HFF-Myc (cell line): ENCODE measurements at places on chromosomes 12 and 14.

- DNase-seq: no peak
These were observed 17.8 kb upstream of the MEG3 start for GRCh38 chr14:100807979-100808734.

- DNase-seq: no peak
These were observed at the start of gene PIWIL1 for GRCh38 chr12:130337488-130338303. TSS of gene PIWIL1 (plus strand) at chr12:130337887. CDS start at chr12:130342592, 4,705 bp downstream.

GRCh38 chr12:111616177-111616623 is 17.1 kb upstream of the ATXN2 start:
- no peak for DNase-seq

GRCh38 chr14:72701605-72702004 is 192.3 kb downstream of the DPF3 start:
- DNase-seq: no peak

DNA sequence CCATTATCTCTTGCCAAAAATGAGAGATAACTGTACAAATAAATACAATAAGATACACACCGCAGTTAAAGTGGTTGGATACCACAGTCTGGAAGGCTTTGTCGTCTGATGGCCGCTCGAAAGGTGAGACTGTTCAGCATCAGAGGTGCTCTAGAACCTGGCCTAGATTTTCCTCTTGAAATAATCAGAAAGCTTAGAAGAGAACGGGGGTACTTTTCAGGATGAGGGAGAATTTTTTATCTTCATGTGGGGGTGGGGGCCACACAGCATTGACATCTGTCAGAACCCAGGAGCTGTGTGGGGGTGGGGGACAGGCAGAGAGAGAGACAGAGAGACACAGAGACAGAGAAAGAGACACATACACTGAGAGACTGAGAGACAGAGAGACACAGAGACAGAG is 90.5 kb downstream of the GALNT9 start:
- no peak for DNase-seq

DNA sequence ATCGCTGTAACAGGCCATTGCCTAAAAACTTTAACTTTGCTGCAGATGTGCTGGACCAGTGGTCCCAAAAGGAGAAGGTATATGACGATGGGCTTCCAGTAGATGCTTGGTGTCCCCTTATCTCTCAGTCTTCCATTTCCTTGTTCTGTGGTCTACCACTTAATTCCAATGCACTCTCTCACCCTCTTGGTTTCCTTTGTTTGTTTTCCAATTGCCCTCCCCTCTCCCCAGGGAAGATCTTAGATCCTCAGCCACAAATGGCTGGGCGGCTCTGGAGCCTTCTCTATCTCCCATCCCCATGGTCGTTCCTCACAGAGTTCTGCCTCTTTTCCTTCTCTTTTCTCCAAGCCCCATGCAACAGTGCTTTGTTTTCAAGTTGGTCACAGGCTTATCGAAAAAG is 584 bp downstream of the ACSM4 start:
- DNase-seq: no peak

DNA sequence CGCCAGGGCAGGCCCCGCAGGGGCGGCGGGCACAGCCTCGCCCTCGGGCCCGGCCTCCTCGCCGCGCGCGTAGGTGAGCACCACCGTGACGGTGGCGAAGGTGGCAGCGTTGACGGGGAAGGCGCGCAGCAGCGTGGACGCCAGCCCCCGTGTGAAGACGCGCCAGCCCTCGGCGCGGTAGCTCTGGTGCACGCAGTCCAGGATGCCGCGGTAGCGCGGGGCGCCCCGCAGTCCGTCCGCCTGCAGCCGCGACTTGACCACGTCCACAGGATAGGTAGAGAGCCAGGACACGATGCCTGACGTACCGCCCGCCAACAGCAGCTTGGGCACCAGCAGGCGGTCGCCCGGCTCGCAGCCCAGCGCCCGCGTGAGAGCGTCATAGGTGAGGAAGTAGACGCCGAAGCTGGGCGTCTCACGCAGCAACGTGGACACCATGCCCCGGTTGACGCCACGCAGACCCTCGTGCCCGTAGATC is 13.9 kb downstream of the SLC25A29 start:
- no peak for DNase-seq

GRCh38 chr12:58629376-58629775 is 290.9 kb downstream of the LRIG3 start:
- DNase-seq: no peak

DNA sequence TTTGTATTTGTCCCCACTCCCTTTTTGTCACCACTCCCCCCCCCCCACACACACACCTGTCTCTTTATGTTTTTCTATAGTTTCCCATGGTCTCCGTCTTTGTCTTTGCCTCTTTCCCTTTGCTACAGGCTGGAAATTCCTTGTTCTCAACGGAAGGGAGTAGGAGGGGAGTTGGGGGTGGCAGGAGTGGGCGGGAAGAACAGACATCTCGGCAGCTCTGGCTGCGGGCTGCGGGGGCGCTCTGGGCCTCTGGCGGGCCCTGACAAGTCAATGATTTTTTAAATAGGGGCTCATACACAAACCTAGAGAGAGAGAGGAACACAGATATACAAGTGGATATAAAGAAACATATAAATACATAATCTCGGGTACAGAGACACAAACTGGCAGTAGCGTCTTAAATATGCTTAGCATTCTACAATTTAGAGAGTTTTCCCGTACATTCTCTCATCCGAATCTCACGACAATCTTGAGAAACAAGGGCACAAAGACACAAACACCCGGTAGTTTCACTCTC is 2.4 kb upstream of the NAB2 start:
- DNase-seq: no peak

DNA sequence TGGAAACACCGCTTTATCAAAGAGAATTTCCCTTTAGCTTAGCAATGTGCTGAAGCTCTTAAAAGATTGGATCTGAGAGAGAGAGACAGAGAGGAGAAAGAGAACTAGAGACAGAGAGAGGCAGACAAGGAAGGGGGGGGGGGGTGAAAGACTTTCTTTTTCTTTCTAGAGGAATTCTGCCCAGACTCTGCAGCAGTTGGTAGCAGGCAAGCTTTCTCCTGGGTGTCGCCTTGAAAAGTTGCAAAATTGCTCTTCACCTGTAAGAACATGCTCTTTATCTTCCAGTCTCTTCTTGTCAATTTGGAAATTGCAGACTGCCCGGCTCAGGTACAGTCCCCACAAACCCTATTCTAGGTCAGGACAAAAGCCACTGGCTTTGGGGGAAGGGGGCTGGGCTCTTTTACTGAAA is 2.9 kb upstream of the OTX2 start:
- no peak for DNase-seq

- no peak for DNase-seq
These were observed 472.9 kb downstream of the NELL2 start for GRCh38 chr12:44403185-44403584.

GRCh38 chr12:91973813-91974212 is 171.8 kb downstream of the BTG1 start:
- DNase-seq: no peak

GRCh38 chr14:68782091-68782981 is 10.5 kb downstream of the ZFP36L1 start:
- no peak for DNase-seq

DNA sequence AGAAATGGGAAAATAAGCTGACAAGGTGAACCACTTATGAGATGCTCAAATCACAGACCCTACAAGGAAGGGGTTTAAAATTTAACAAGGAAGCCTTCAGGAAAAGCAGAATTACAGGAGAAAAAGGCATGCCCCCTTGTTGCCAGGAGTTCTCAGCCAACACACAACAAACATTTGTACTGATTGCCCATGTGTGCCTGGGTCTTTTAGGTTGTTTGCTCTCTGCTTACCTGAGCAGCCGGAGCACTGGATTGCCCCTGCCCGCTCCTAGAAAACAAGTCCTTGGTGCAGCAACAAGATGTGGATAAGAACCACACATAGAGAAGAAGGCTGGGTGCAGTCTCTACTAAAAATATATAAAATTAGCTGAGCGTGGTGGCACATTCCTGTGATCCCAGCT is 3.4 kb downstream of the DRAM1 start:
- DNase-seq: no peak

DNA sequence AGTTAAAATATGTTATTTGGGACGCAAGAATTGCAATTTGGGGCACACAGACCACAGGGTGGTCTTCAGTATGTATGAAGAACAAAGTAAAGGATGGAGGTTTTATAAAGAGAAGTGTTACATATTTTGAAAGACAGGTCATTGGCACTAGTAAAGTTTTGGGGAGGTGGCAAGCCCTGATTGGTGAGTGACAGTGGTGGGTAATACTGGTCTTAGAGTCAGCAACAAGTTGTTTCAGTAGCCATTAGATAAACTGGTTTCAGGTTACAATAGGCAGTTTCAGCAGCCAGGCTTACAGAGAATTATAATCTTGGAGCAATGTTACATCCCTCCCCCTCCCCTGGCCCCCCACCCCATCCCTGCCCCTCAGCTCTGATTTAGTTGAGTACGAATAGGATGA is 17.5 kb downstream of the MARK3 start:
- DNase-seq: no peak

DNA sequence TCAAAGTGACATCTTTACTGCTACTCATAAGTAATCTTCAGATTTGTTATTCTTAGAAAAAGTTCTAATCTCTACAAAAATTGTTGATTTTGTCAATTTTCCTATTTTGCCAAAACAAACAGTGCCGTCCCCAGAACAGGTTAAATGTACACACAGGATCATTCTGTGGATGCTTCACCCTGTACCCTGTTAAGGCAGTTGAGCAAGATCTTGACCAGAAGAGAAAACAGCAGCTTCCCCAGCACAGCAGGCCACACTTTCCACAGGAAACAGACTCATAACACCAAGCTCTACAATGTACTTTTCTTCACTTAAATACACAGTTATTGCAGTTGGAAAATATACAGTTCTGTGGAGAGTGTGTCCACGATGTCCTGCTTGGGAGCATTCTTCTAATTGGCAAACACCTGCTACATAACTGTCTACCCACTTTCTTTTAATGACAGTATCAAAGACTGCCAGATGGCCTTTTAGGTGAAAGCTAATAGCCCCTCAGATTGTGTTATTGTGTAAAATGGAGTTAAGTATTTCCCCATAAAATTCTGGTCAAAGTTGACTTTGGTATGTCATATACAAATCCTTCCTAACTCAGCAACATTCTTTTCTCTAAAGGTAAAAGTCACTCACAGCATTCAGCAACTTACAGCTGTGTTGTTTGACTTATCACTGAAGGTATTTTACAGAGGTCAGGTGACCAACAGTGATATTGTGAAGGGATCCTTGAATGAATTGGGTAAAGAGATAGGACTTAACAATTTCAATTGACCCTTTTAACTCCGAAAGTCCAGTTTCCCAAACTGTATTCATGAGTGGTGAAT is 77.0 kb downstream of the SEC23A start:
- no peak for DNase-seq

- no peak for DNase-seq
These were observed at the start of gene KCNK13 for GRCh38 chr14:90061685-90062126. TSS of gene KCNK13 (plus strand) at chr14:90061994. CDS start at chr14:90062206, 212 bp downstream.

- DNase-seq: no peak
These were observed 20.0 kb downstream of the PTHLH start for GRCh38 chr12:27952510-27952909.

- DNase-seq: no peak
These were observed 298.7 kb upstream of the SRRM4 start for GRCh38 chr12:118682656-118683055.

DNA sequence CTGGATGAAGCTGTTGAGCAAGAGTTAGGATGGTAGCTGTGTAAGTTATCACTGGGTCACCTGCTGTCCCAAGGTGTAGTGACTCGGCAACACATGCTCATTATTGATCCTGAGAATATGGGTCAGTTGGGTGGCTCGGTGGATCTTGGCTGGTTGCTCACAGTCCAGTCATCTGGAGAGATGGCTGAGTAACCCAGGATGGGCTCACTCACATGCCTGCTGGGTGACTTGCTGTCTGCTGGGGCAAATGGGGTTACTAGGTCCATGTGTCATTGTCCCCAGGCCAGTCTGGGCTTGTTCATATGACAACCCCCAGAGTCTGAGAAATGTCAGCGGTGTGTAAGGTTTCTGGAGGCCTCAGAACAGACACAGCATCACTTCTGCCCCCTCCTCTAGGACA is 69.5 kb downstream of the SLC15A4 start:
- no peak for DNase-seq

DNA sequence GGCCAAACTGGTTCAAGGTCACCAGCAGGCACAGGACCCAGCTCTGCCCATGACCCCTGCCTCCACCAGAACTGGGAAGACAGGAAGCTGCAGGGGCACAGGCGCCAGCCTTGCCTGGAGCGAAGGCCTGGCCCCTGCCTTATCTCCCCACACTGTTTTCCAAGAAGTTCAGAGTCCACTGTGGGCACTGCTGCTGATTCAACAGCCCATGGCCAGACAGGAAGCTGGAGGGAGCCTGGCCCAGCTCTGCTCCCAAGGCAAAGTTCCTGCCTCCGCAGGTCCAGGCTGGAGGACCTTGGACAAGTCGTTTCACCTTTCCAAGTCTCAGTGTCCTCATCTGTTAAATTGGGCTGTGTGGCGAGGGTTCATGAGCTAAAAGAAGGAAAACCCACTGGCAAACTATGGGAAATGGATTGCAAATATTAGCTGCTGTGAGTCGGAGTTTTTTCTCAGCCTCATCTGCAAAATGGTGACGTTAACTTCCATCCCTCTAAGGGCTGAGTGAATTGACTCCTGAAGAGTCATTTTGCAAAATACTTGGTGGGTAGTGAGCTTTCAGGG is 1.2 kb downstream of the PHETA1 start:
- DNase-seq: no peak

DNA sequence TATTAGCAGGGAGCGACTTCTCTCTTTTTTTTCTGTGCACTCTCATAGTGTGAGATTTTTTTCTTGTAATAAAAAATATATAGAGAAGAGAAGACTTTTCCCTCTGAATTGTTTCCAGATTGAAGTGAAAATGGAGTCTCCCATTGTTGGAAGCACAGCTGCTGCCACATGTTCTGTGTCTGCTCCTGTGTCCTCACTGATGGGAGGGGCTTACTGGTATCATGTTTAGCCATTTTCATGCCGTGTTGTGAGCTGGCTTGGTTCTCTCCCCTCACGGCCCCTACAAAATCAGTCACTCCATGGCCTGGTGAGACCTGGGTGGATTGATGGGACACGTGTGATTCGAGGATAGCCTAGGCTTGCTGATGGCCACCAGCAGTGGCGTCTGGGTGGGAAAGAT is 379.7 kb upstream of the DDHD1 start:
- DNase-seq: no peak
